ENCODE measurements at places on chromosomes 16 and 17.

- DNase-seq: no peak
Observed at GRCh38 chr16:88703486-88704309, 2.5 kb downstream of the RNF166 start.

DNA sequence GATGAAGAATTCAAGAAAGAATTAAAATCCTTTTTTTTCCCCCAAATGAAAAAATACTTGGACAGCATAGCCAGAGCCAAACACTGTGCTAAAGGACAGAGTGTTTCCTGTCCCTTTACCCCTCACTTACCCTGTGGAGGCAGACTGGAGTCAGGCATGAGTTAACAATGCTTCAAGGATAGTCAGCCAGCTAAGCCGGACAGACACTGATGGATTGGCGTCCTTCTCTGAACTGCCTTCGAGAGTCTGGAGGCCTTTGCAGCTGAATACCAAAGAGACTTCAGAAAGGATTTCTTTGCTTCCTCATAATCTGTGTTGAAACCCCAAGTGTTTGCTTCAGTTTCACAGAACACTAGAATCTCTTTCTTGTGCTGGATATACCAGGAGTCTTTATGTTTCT is 4.6 kb downstream of the METTL9 start:
- no peak for DNase-seq

- no peak for DNase-seq
Observed at GRCh38 chr17:79919164-79919585, 79.9 kb upstream of the CBX4 start.

DNA sequence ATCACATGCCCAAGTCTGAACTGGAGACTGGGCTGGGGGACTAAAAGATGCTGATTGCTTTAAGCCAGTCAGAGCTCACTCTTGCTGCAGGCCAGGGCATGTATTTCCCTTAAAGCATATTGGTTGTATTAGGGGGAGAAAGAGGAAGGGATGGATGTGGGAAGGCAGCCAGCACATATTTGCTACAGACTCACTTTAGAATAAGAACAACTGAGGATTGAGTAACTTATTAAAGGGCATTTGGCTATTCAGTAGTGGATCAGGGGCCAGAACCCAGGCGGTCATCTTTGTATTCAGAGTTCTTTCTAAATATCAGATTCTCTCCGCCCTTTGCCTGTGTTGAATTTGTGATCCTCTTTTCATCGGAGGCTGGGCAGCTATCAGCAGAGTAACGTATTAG is 231.7 kb downstream of the HAPSTR1 start:
- DNase-seq: no peak

DNA sequence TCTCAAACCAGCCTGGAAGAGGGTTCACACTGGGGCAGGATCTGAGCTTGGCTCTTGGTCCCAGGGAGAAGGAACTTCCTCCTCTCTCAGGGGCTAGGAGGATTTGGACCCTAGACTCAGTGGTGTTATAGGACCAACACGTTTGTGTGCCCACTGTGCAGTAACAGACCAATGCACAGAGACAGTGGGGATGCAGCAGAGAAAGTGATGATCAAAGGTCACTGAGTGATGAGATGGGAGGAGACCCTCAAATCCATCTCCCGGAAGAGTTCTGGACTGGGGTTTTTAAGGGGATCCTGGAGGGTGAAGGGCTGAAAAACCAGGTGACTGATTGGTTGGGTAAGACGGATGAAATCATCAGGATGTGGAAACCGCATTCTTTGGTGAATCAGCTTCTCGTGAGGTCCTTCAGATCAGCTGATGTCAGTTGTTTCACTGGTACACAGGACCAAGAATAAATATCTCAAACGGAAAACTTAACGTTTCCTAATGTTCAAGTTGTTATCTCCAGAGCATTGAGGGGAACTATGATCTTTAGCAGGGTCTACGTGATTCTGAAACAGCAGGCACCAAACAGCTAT is 3.3 kb upstream of the VAC14 start:
- DNase-seq: no peak

GRCh38 chr16:66095676-66096075 is 270.8 kb upstream of the CDH5 start:
- no peak for DNase-seq

GRCh38 chr16:73086108-73086507 is 38.2 kb upstream of the ZFHX3 start:
- DNase-seq: no peak

GRCh38 chr17:57406981-57407286 is 150.6 kb downstream of the MSI2 start:
- DNase-seq: no peak

- no peak for DNase-seq
Observed at GRCh38 chr17:63075969-63076368, 109.9 kb downstream of the TANC2 start.

DNA sequence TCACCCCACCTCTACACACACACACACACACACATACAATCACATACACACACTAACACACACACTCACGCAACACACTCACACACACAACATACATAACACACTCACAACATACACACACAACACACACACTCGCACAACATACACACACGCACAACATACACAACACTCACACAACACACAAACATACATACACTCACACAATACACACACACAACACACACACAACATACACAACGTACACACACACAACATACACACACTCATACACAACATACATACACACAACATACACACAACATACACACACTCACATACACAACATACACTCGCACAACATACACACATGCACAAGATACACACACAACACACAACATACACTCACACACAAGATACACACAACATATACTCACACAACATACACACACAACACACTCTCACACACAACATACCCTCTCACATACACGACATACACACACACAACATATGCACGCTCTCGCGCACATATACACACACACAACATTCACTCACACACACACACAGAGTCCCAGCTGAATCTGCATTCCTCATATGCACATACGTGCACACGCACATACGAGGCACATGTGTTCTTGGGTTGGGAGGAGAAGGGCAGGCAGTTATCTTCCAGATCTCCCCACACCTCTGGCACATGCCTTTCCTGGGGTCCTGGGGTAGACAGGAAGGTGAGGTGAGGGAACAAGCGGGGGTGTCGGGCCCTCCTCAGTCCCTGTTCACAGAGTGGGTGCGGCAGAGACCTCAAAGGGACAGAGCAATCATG is 1.1 kb downstream of the ASGR2 start:
- DNase-seq: no peak

DNA sequence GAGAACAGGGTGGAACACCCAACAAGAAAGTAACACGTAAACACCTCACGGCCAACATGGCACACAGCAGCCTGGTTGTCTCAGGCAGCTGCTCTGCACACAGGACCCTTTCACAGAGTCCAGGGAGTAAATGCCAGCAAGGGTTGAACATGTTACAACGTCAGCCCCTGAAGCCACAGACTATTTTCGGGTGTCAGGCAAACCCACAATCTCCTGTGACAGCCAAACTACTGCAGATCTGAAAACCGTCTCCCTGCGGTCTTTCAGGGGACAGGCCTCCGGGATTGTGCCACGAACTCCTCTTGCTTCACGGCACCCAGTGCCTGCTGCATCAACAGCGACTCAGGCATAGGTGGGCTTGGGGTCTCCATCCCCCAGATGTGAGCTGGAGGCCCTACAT is 127.7 kb downstream of the XYLT1 start:
- no peak for DNase-seq

DNA sequence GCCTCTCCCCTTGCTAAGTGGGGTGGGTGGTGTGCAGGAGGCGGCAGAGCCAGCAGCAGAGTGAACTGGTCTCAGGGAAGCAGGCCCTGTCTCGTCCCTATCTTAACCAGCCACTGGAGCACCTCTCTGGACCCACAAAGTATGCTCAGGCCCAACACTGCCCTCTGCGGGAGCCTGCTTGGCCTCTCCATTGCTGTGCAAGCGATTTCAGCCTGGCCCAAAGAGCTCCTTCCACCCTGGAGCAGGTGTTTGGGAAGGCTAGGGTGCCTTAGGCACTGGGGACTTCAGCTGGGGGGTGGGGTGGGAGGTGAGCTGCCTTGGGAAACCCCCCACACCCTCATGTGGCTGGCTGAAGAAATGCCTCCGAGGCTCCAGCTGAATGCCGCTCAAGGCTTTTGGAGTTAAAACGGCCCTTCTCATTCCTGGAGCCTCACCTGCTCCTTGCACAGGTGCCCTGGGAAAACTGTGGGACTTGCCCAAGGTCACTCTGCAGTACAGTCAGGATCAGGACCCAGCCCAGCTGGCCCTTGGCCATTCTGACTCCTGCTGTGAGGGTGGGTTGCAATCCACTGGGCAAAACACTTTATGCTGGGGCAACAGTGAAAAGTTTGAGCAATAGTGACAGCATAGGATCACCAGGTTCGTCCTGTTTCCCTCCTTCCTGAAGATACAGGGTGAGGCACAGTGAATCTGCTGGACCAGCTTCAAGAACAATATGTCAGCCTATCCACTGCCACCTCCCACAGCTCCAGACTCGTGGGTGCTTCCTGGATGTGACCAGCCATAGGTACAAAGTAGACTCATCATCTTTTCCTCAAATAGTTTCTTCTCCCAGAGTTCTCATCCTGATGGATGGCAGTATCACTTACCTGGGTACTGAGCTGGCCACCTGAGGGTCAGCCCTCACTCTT is 5.9 kb upstream of the UBE2O start:
- no peak for DNase-seq

GRCh38 chr16:81265658-81266451 is 27.4 kb downstream of the BCO1 start:
- no peak for DNase-seq

- DNase-seq: no peak
Observed at GRCh38 chr16:18048853-18049546, 287.5 kb downstream of the NPIPA8 start.

DNA sequence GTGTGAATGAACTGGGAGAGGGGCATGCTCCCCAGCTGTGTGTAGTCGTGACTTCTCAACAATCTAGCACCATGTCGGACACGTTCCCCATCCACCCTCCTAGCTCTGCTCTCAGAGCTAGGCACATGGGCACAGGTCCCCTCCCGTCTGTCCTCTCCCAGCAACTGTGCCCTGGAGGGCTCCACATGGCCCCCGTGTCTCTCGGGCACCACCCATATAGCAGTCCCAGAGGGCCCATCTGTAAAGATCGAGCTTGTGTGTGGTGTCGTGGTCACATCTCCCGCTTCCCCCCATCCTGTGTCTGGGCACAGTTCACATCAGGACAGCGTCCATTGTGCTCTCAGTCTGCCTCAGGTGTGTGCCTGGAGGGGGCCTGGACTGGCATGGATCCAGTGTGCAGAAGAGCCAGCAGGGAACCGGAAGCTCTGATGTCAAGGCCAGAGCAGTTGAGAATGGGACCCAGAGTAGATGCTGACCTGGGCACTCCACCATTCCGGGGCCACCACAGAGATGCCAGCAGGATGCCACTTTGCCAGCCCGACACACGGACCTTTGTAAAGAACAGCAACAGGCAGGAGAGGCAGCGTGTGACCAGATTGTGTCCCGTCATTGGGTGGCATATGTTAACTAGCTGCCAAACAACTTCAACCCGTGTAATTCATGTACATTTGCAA is 55.7 kb downstream of the MARF1 start:
- DNase-seq: no peak

DNA sequence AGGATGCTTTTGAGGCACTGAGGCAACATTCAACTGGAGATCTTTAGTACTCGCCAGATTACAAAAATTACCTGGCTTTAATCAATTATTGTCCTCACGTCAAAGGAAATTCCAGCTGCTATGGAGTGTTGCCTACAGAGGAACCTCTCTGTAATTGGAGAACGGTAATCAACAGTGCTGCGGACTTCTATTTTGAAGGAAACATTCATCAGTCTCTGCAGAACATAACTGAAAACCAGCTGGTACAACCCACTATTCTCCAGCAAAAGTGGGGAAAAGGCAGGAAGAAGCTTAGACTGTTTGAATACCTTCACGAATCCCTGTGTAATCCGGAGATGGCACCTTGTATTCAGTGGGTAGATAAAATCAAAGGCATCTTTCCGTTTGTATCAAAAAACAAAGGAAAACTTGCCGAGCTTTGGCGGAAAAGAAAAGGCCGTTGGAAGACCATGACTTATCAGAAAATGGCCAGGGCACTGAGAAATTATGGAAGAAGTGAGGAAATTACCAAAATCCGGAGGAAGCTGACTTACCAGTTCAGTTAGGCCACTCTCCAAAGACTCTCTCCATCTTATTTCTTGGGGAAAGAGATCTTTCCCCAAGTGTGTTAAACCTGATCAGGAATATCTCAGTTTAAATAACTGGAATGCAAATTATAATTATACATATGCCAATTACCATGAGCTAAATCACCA is 3.0 kb downstream of the SLC35G3 start:
- DNase-seq: no peak

DNA sequence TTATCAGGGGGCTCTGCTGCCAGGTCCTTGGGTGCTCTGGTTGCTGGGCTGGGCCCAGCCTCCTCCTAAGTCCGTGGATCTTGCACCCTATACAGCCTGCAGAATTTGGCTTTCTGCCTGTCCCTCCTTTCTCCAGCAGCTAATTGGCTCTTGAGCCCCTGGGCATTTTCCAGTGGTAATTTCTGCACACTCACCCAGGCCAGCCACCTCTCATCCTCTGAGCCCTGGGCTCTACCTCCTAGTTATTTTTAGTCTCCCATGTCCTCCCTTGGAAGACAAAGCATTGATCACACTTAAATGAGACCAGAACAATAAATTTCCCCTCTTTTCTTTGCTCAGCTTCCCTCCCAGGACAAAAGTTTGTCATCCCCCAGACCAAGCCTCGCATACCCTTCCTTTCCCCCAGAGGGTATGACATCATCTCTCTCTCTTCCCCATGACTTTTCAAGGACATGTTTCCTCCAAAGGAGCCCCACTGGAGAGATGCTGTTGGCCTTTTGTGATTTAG is 38.1 kb downstream of the C17orf75 start:
- DNase-seq: no peak

DNA sequence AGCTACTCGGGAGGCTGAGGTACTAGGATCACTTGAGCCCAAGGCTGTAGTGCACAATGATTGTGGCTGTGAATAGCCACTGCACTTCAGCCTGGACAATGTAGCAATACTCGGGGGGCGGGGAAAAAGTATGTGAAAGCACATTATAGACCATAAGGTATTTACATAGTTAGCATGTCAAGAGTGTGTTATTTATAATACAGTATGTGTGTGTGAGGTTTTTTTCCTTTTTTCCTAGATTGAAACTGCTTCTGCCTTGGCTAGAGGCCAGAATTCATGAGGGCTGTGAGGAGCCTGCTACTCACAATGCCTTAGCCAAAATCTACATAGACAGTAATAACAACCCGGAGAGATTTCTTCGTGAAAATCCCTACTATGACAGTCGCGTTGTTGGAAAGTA is 30.5 kb downstream of the PTRH2 start:
- no peak for DNase-seq

GRCh38 chr16:77897831-77898605 is 109.7 kb downstream of the VAT1L start:
- DNase-seq: no peak

DNA sequence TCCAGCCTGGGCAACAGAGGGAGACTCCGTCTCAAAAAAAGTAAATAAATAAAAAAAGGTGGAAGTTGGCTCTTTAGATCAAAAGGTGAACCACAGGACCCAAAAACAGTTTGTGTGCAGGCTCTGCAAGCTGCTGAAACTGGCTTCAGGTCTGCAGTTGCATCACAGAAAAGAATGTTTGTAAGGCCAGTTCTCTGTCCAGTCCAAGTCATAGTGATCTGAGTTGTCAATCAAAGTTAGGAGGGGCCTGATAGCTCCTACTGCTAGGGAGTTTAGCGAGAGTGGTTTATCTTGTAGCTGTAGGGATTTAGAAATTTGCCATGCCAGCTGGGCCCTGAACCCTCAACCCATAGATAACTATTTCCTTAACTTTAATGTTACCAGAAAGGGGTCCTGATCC is 101.2 kb upstream of the CACNG5 start:
- DNase-seq: no peak

All from esophagus squamous epithelium (tissue), 5 donors.